Jurkat, Clone E6-1 (cell line): ENCODE measurements at places on chromosomes 5 and 9.

- DNase-seq: no peak
These were observed 5.9 kb upstream of the STC2 start for GRCh38 chr5:173333925-173334661.

- DNase-seq: no peak
These were observed 22.6 kb upstream of the ORM1 start for GRCh38 chr9:114300153-114300845.

- no peak for DNase-seq
These were observed 45.8 kb downstream of the RAB3C start for GRCh38 chr5:58628626-58629025.

GRCh38 chr9:95127249-95128176 is 190.0 kb downstream of the FANCC start:
- peak; percentile 8 for DNase-seq

GRCh38 chr9:131236161-131236560 is 40.1 kb downstream of the FAM78A start:
- DNase-seq: no peak

- no peak for DNase-seq
These were observed 66.0 kb upstream of the RNU6ATAC start for GRCh38 chr9:134230092-134230941.

DNA sequence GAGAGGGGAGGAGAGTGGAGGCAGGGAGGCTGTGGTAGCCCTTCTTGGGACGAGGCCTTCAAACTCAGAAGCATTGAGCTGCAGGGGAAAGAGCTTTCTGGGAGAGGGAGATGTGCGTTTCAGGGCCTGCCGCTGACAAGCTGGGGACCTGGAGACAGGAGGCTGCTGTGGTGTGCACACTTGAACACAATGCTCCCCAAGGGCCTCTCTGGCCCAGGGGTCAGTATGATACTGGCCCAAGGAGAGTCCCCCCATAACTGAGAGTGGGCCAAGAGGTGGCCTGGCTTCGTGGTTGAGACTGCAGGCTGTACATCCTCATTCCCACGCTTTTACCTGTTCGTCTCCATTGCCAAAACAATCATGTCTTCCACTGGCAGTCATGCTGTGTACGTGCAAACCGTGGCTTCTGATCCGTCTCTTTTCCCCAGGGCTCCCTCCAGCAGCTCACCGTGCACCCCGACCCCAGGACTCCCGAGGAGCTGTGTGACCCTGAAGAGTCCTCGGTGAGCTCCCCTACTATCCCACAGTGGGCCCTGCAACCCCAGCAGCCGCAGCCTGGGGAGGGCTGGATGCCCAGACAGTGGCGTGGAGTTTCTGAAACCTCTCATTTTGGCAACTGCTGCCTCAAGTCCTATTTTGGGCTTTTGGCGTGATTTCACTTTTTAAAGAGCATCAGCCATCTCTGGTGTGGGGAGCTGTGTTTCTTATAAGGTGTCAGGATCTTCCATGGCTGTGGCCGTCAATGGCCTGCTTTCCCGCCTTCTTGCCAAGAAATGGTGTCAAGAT is 43.4 kb downstream of the COL15A1 start:
- no peak for DNase-seq

GRCh38 chr9:118522093-118523028 is 818.2 kb downstream of the TLR4 start:
- DNase-seq: peak; percentile 63
